ENCODE measurements at places on chromosomes 3 and 15.

- DNase-seq = peak; percentile 94
Observed at GRCh38 chr3:48446425-48447193, at the start of gene ATRIP. ATRIP (plus strand) TSS chr3:48446737; CDS start chr3:48446846, 109 bp downstream.

- DNase-seq = no peak
Observed at GRCh38 chr3:114827495-114827894, 319.6 kb downstream of the ZBTB20 start.

- peak; percentile 79 for DNase-seq
Observed at GRCh38 chr15:59941612-59942011, 62.5 kb upstream of the FOXB1 start.

DNA sequence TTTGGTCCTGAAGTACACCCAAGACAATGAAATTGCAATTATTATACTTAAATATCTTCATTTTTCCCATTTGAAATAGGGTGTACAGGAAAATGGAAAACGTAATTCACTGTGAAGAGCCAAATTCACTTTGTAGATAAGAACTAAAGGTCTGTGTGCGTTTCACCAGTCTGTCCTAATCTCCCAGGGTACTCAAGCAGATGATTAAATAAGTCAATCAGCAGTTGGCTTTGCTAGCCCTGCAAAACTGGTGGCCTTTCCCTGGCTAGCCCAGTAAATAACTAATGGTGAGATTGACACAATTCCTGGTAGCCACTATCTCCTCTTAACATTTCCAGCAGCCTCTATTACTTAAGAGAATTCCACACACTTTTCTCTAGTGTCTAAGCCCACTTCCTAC is 389.3 kb downstream of the TBL1XR1 start:
- no peak for DNase-seq

GRCh38 chr3:143450632-143451031 is 331.1 kb downstream of the CHST2 start:
- DNase-seq = no peak

GRCh38 chr3:16937326-16937845 is 52.6 kb downstream of the PLCL2 start:
- no peak for DNase-seq

- no peak for DNase-seq
Observed at GRCh38 chr15:37536967-37537605, 397.4 kb upstream of the TMCO5A start.

DNA sequence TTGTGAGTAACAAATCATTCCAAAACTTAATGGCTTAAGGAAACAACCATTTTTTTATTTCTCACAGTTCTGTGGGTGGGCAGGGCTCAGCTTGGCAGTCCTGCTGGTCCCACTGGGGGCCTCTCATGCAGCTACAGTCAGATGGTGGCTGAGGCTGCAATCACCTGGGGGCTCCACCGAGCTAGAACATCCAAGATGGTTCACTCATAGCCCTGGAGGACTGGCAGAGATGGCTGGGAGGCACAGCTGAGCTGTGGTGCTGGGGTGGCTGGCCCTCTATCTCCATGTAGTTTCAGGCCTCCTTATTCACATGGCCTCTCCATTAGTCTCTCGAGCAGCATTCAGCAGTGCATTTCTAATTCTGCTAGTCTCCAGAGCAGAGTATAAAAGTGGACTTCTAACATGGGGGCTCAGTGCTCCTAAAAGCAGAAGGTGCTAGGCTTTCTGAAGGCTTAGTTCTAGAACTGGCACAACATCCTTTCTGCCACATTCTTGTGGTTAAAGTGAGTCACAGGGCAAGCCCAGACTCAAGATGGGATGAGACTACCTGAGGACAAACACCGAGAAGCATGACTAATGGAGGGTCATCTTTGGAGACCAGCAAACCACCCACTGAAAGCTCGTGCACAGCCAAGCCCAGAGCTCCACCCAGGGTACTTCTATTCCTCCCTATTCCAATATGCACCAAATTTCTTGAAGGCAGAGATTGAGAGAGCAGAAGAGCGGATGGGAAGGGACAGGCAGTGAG is 6.3 kb downstream of the CAV3 start:
- DNase-seq = peak; percentile 82

- no peak for DNase-seq
Observed at GRCh38 chr3:167304077-167304476, 76.0 kb downstream of the ZBBX start.

- DNase-seq = peak; percentile 86
Observed at GRCh38 chr15:68924866-68925560, 5.3 kb upstream of the SPESP1 start.

GRCh38 chr15:40065166-40065565 is 26.2 kb upstream of the SRP14 start:
- DNase-seq = no peak

- no peak for DNase-seq
Observed at GRCh38 chr3:81443457-81443782, 318.0 kb downstream of the GBE1 start.

- DNase-seq = peak; percentile 40
Observed at GRCh38 chr3:43862992-43863805, 172.5 kb downstream of the ABHD5 start.

- DNase-seq = no peak
Observed at GRCh38 chr3:1365528-1365927, 272.7 kb downstream of the CNTN6 start.

DNA sequence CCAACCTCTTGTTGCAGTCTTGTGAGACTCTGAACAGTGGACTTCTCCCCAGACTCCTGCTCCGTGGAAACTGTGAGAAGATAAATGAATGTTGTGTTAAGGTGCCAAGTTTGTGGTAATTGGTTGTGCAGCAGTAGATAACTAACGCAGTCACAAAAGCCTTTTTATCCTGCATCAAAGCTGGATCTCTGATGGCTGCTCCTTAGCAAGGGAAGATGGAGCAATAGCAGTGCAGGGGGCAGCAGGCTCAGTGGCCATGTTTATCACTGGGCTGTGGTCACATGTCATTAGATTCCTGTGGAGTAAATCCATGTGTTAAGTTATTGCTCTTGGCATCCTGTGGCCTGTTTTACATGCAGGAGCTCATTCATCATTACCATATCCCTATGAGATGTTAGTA is 13.5 kb downstream of the CMTM7 start:
- DNase-seq = no peak

DNA sequence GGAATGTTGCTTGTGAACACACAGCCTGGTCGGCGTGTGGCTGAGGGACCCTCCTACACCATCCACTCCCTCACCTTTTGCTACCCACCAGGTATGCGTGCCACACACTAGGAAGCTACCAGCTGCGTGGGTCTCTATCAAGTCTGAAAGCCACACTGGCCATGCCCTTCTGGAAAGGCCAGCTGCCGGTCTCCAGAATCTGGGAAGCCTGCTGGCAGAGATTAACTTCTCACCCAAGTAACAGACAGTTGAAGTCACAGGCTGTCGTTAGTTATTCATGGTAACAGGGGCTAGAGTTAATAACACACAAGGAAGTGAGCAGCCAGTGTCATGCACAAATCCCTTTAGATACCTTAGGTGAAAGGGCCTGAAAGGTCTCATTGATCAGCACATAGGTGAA is 48.1 kb downstream of the SUSD5 start:
- DNase-seq = no peak

DNA sequence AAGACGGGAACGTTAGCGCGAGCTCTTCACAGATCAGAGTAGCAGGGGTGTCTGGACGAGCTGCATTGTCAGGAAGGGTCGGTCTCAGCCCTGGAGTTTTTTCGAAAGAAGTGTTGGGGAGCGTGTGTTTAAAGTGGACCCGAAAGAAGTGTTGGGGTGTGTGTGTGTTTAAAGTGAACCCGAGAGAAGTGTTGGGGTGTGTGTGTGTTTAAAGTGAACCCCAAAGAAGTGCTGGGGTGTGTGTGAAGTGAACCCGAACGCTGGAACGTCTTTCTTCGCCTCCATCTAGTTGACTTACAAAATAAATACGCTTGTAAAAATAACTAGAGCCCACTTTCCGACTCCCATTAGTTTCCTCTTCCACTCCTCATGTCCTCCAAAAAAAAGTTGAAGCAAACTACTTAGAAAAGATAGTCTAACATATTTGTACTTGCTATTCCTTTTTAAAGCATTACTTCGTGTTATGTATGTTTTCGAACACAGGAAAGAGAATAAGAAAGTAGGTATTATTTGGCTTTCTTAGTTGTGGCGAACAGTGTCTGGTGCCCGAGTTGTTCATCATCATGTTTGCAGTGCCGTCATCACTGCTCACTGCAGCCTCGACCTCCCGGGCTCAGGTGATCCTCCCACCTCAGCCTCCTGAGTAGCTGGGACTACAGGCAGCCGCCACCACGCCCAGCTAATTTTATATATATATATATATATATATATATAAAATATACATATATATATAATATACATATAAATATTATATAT is 1.0 kb downstream of the LRCH3 start:
- no peak for DNase-seq

DNA sequence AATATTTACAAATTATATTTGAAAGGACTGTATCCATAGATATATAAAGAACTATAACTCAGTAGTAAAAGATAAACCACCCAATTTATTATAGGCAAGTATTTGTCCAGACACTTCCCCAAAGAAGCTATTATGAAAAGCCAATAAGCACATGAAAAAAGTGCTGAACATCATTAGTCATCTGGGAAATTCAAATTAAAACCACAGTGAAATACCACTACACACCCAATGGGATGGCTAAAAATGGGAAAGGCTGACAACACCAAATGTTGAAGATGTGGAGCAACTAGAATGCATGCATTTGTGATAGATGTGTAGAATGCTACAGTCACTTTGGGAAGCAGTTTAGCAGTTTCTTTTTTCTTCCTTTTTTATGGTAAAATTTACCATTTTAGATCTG is 147.0 kb downstream of the PDE8A start:
- DNase-seq = no peak

GRCh38 chr3:169750665-169751064 is 14.2 kb downstream of the TERC start:
- DNase-seq = no peak

GRCh38 chr3:147422601-147423536 is 13.7 kb downstream of the ZIC1 start:
- peak; percentile 76 for DNase-seq

DNA sequence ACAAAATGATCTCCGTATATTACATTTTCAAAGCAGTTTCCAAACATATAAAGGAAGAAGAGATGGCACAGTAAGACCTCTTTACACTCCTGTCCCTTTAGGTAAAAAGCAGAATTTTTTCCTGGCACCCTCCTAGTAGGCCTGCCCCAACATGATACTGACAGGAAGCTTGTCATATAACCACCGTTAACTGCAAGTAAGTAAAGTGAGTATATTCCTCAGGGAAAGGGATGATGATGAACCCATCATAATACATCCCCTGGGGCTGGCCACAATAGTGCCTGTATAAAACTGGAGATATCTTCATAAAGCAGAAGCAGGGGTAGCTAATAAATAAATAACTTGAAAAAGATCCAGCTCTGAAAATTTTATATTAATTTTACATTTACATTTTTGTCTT is 893.0 kb downstream of the DIPK2A start:
- no peak for DNase-seq

DNA sequence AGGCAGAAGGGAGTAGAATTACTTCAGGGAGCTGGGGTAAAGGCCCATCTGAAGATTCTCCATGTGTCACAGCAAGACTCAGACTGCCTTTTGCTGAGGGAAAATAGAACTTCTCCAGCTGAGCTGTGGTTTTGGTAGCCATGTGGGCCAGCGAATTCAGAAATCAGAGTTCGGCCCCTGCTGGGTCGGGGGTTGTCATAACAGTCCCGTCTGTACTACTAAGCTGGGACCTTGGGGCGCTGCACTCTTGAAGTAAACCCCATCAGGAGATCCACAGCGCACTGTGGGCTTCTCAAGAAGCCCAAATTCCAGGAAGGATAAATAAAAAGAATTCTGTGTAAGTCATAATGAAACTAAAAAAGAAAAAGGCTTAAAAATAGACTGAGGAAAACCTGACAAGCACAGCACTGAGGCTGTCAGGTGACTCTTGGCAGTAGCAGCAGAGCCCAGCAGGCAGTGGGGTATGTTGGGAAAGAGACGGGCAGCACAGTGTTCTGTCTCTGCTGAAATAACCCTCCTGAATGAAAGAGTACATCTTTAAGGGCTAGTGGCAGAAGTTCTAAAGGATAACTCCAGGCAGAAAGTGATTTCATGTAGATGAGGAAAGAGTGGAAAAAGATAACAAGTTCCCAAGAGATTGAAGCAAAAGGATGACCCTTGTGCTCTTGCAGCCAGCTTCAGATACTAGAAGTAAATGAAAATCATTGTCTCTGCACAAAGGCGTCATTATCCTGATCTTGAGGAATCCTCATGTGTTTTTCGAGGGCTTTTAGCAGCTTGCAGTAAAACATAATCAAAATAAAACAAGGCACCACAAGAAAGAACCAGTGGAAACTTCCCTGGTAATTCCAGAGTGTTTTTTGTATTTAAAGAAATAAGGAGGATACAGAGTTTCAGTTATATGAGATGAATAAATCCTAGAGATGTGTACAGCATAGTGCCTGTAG is 74.5 kb downstream of the RAB7A start:
- no peak for DNase-seq

- no peak for DNase-seq
Observed at GRCh38 chr3:101643861-101644613, 32.9 kb downstream of the ZBTB11 start.

DNA sequence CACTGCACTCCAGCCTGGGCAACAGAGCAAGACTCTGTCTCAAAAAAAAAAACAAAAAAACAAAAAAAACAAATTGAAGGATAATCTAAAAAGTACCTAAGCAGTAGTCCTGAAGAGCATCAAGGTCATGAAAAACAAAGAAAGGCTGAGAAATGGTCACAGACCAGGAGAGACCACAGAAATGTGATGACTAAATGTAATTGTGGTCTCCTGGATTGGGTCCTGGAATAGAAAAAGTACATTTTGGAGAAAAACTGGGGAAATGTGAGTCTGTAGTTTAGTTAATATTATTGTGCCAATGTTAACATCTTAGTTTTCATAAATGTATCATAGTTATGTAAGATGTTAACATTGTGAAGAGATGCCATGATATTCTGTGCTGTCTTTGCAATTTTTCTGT is 267.5 kb upstream of the NR2E3 start:
- DNase-seq = no peak
